LNCaP clone FGC (cell line): ENCODE measurements at places on chromosomes 7 and 10.

DNA sequence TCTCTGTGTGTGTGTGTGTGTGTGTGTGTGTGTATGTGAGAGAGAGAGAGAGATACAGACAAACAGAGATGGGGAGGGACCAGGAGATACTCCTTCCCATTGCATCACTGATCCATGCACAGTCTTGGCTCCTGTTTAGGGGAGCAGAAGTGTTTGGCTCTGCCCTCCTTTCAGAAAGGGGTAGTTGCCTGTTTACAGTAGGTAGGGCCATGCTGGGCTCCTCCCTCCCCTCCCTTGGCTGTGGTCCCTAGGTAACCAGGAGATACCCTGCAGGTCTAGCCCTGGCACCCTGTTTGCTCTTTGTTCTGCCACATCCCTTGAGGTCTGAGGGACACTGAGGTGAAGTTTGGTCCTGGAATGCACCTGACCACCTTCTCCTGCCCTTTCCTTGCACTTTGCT lies 95.3 kb downstream of the RAMP3 start:
- DNase-seq = no peak

DNA sequence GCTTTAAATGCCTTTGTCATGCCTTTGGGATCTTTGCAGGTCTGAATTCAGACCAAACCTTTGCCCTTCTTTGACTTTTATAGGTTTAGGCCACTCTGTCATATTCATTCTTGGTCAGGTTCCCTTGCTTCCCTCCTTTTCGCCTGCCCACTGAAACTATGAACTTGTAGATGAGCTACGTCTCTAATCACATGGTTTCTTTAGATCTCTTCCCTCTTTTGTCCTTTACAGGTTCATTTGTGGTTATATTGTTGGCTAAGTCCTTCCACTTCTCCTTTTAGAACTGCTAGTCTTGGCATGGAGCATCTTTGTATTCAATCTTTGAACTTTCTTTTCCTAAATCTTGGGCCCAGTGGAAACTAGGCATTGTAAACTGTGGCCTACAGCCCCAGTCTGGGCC lies 104.0 kb upstream of the ZEB1 start:
- no peak for DNase-seq

GRCh38 chr10:79238158-79238520 lies 109.1 kb upstream of the PPIF start:
- no peak for DNase-seq

DNA sequence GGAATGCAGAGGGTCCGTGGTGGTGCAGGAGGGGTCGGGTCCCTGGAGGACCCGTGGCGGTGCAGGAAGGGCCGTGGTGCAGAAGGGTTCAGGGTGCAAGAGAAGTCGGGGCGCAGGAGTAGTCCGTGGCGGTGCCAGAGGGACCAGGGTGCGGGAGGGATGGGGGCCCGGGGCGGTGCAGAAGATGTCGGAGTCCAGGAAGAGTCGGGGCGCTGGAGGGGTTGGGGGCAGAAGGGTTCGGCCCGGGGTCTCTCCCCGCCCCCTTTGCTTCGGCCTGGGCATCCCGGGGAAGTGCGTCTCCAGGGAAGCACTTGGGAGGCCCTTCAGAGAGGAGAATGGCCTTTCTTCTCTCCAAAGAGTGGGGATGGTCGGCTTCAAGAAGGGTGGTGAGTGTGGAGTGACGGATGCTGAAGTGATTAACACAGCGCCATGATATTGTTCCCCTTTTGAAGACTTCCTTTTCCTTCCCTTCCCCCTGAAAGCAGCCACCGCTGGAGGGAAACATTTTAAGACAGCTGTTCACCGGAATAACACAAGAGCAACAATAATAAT lies 997 bp downstream of the WDR37 start:
- no peak for DNase-seq
